ENCODE measurements at places on chromosomes 3 and 15.

DNA sequence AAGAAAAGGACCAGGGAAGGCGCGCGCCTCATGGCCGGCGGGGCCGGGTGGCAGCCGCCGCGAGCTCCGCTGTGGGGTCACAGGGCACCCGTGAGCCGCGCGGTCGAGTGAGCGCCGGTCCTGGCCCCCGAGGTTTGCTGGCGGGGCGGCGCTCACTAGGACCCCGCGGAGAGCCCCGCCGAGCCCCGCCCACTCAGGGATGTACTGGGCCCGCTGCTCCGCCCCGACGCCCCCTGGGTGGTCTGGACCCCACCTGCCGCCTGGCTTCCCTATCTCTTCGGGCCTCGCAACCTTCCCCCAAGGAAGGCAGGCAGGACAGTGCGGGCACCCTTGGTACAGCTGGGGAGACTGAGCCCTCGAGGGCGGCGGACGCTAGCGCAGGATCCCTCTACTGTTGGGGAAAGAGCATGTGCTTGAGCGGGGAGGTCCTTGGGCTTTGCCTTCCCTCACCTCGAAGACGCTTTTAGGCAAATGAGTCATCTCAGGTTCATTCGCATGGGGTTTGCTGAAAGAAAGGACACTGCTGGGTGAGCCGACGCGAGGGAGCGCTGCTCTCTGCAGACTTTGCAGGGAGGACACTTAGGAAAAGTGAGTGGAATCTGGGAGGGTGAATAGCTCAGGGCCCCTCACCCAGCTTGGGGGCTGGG lies at the start of gene CHRNB4:
CHRNB4 (minus strand) TSS at position 109 of the 647 bp plus-strand sequence; CDS start at position 32, 77 bp downstream.
- DNase-seq = no peak

GRCh38 chr3:71064956-71065763 lies 518.4 kb downstream of the FOXP1 start:
- DNase-seq = peak; percentile 67

DNA sequence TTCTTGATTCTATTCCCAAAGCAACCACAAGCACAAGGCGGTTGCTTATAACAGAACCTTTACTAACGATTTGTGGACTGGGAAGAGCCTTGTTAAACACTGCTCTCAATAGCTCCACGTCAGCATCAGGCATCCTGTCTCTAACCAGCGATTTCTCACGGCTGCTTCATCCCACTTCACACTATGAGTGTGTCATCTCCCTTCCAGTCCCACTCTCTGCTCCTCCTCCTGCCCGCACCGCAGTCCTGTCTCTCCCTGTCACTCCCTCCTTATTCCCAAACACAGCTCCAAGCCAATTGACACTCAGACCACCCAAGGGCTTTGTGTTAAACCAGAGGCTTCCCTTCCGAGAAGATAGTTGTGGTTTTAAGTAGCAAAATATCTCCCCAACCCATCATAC lies 94.8 kb downstream of the ABHD5 start:
- no peak for DNase-seq

DNA sequence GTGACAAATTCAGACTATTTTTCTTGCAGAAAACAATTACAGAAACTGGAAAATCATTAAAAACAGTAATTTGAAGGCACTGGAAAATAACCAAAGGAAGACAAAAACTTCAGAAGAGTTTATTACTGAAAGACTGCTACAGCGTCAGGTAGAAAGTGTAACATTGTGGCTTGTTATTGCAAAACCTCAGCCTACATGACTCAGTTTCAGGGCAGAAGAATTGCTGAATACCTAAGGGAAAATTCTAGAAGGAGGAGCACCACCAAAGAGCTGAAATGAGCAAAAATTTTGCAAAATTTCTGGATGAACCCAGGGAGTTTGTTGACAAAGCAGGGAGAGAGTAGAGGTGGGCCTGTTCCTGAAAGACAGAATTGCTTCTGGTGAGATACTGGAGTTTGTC lies 219.6 kb downstream of the C3orf38 start:
- DNase-seq = no peak

DNA sequence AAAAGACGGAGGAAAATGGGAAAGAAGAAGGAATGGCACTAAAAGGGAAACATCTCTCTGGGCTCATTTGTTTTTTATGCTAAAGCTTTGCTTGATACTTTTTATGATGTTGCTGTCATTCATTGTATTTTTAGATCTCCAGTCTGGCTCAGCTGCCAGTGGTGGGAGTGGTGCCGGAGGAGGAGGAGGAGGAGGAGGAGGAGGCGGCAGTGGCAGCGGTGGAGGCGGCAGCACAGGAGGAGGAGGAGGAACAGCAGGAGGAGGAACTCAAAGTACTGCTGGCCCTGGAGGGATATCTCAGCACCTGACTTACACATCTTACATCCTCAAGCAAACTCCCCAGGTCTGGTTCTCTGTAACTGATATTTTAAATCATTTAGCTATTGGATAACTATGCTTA lies 49.6 kb downstream of the MAP6D1 start:
- DNase-seq = peak; percentile 35

All from heart right ventricle (tissue), 16 donors.